ENCODE measurements at places on chromosomes 2 and 18.
A peak's percentile ranks its signal among the peaks of the same experiment; 100 is the strongest.

GRCh38 chr2:212987492-212987891, 163.9 kb downstream of the IKZF2 start:
- DNase-seq: no peak

DNA sequence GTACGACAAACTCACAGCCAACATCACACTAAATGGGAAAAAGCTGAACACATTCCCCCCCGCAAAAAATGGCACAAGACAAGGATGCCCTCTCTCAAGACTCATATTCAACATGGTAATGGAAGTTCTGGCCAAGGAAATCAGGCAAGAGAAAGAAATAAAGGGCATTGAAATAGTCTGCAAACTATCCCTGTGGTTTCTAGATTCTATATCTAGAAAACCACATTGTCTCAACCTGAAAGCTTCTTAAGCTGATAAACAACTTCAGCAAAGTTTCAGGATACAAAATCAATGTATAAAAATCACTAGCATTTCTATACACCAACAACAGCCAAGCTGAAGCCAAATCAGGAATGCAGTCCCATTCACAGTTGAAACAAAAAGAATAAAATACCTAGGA, 294.6 kb upstream of the CYP26B1 start:
- DNase-seq: no peak

DNA sequence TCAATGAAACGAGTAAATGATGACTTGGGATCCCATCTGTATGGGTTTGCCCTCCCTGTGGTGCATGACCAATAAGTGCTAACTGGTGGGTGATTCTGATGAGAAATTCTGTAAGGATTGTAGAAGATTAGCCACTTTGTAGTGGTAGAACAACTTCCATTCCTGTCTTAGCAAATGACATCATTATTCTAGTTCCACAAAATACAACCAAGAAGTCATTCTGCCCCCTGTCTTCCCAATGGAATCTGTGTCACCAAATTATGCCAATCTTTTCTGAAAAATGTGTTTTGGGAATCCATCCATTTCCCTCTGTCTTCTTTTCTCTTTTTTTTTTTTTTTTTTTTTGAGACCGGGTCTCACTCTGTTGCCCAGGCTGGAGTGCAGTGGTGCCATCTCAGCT, 48.4 kb downstream of the SLC38A11 start:
- no peak for DNase-seq

DNA sequence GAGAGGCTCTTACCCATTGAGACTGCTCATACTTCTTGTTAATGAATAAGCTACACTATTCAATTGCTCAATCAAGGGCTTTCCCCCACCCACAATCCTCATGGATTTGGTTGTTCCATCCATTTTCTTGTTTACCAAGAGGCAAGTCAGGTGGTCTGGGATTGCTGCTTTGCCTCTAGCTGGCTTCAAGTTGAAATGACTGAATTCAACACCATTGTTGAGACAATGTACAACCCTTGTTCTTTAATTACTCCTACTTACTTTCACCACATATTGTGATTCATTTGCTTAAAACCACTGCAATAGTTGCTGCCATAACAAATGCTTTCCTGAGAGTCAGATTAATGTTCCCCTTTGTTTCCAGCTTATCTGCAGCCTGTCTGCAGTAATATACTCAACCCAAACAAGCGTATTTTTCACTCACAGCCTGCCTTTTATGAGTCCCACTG, 532.2 kb downstream of the RIT2 start:
- DNase-seq: no peak

DNA sequence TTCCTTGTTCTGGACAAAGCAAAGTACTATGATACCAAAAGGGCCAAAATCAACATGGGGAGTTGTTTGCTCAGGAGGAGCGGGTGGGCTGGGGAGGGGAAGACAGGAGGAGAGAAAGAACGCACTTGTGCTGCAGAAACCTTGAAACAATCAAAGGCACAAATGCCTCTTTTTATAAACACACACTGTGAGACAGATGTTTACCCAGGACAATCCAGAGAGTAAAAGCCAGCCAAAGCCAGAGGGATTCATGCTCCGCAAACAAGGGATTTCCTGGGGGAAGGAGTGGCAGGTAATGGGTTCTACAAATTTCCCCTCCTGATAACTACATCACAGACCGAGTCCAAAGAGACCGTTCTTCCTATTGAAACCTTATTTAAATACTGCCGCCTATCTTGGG, 323.5 kb upstream of the SKOR2 start:
- DNase-seq: peak; percentile 73
